ENCODE measurements at places on chromosomes 5 and 9.

GRCh38 chr5:129096382-129096991 lies 1.9 kb downstream of the ISOC1 start:
- DNase-seq = no peak

DNA sequence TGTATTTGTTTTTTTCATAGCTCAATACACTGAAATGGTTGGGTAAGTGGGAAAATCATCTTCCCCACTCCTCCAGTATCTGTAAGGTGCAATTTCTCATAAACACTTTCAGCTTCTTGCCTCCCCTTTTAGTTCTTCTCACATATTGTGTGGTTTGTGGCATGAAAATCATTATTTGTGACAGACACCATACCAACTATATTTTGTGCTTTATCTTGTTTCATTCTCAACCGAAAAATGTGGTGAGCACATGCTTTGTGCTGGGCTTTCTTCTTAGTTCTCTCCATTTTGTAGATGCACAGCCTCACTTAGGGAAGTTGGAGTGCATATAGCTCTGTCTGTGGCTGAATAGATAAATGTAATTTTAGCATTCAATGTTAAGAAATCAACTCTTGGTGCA lies 6.4 kb upstream of the ANXA2R start:
- DNase-seq = no peak

GRCh38 chr5:106393276-106393675 lies 1277.5 kb downstream of the EFNA5 start:
- no peak for DNase-seq

DNA sequence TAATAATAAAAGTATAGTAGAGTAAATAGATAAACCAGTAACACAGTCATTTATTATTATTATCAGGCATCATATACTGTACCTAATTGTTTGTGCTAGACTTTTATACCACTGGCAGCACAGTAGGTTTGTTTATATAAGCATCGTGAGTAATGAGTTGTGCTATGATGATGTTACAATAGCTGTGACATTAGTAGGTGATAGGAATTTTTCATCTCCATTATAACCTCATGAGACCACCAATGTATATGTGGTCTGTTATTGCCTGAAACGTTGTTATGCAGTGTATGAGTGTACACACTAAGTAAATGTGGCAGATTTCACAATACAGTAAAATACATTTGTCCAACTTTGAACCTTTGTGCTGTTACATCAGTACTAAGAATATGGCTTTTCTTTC lies 72.7 kb upstream of the SPATA31D4 start:
- no peak for DNase-seq

DNA sequence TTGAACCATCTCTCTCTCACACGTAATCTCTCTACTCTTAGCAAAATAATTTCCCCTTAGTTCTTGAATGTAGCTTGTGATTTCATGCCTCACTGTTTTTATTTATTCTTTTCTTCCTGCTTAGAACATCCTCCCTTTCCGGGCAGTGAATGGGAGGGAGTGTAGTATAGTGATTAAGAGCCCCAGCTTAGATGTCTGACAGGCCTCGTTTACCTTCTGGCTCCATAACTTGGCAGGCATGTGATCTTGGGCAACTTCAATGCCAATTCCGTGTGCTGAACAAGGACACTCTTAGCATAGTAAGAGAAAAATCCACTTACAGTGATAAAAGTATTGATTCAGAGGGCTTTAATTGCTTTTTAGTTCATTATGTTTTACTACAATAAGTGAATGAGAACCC lies 96.3 kb upstream of the TNPO1 start:
- no peak for DNase-seq

- DNase-seq = no peak
Measured at GRCh38 chr5:65855766-65856315, 70.5 kb upstream of the ERBIN start.

DNA sequence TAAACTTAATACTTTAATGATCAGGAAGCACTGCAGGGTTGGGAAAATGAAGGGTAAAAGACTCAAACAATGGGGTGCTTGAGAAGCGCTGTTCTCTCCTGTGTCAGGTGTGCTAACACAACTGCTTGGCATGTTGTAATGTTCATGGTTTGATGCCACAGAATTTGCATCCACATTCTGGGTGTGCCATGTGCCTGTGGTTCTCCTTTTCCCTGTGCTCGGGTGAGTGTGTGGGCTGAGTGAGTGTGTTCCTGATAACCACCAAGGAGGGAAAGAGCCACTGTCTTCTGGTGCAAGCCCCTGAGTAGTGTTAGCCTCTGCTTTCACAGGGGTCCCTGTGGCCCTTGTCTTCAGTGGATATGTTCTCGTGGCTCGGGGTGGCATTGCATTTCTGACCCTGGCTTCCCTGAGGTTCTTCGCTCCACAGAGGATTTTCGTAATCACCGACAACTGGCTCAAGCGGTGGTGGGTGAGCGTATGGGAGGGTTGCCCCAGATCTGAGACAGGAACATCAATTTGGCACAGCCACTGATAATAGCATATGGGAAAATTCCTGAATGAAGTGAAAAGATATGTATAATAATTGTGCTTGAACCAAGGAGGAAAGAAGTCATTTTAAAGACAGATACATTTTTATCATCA lies 102.0 kb downstream of the MVB12B start:
- DNase-seq = peak; percentile 81

DNA sequence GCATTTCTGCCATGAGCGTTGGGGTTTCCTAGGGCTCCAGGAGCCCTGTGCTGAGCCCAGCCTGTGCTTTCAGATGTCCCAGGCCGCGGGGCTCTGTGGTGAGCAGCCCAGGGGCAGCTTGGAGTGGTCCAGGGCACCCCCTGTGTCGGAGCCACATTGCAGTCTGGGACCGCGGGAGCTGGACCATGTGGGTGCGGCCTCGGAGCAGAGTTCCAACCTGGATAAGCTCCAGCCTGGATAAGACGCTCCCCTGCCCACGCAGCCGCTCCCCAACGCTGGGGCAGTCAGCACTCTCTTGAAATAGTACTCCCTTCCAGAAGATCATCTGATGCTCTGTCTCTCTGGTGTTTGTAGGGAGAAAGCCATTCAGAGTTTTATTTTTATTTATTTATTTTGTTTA lies 111.1 kb downstream of the WNK2 start:
- no peak for DNase-seq

- no peak for DNase-seq
Measured at GRCh38 chr5:20833081-20833627, 845.2 kb upstream of the CDH18 start.

- no peak for DNase-seq
Measured at GRCh38 chr9:88052321-88052965, 78.1 kb upstream of the CDK20 start.

DNA sequence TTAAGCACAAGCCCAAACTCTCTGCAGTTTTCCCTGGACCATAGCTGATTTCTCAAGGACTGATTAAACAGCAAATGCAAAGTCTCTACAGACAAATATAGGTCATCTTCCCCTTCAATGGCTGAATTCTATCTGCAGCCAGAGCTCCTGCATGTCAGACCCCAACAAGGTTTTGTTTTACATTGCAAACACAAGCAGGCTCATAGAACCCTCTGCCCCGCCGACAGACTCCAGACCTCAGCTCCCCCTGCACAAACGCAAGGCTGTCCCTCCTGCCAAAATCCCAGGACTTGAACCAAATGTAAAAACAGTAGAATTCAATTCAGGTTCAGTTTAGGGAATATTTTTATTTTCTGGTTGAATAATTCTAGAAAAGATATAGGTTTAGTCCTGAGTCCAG lies 526.7 kb upstream of the TRPC7 start:
- DNase-seq = no peak

GRCh38 chr5:4017076-4017803 lies 421.6 kb downstream of the IRX1 start:
- no peak for DNase-seq

DNA sequence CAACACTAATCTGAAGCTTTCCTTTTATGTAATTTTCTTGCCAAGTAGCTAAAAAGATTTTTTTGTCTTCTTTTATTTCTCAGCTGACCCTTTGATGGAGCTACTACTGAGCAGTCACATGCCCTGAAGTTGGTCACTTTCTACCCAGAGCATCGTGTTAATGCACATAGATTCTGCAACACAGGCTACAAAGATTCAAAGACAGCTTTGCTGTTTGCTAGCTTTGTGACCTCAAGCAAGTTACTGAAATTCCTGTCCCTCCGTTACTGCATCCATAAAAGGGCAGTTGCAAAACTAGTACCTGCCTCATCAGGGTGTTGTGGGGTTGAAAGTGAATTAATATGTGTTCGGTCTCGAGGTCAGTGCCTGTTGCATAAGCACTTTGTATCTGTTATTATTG lies 179.9 kb downstream of the GAS1 start:
- DNase-seq = no peak

- DNase-seq = no peak
Measured at GRCh38 chr9:13715430-13715829, 435.9 kb upstream of the MPDZ start.

GRCh38 chr9:127860260-127860659 lies 5.8 kb upstream of the ENG start:
- no peak for DNase-seq

DNA sequence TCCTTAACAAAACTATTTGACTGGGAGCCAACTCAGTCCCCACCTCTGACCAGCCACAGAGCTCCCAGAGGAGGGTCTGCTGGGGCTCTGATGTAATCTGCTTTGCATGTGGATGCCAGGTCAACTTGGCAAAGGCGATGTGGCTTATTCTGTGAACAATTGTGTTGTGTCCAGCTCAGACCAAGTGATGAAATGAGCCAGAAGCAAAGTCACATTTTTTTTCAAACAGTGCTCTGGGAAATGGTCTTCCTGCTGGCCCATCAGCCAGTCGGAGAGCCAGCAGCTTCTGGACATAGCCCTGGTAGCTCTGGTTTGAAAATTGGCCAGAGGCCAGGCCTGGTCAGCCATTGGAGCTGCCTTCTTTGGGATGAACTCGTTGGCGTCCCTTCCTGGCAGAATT lies 86.5 kb downstream of the ANGPTL2 start:
- no peak for DNase-seq

- DNase-seq = no peak
Measured at GRCh38 chr9:6243746-6244145, 28.1 kb downstream of the IL33 start.

GRCh38 chr5:149438711-149439132 lies 59.6 kb upstream of the IL17B start:
- no peak for DNase-seq

- no peak for DNase-seq
Measured at GRCh38 chr9:105416840-105417239, 31.0 kb upstream of the FSD1L start.

GRCh38 chr5:135253601-135254178 lies 145.3 kb downstream of the MACROH2A1 start:
- no peak for DNase-seq

GRCh38 chr5:149666212-149666852 lies 63.8 kb upstream of the PPARGC1B start:
- DNase-seq = peak; percentile 91

- DNase-seq = no peak
Measured at GRCh38 chr9:6655036-6655435, 9.5 kb upstream of the GLDC start.

DNA sequence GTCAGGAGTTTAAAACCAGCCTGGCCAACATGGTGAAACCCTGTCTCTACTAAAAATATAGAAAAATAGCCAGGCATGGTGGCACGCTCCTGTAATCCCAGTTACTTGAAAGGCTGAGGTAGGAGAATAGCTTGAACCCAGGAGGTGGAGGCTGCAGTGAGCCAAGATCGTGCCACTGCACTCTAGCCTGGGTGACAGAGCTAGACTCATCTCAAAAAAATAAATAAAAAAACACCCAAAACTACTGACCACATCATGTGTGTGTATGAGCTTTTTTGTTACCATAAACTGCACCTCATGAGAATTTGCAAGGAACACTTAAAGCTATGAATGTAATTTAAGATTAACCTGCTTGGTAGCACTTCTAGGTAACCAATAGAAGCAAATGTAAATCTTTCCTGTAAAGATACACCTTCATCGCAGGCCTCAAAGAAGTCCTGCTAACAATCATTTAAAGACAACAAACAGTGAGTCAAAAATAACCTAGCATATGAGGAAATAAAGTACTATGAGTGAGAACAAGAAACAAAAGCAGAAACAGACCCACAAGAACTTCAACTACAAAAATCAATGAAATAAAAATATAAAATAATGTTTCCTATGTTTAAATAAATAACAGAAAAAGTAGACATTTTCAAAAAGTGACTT lies 13.0 kb downstream of the SLC38A9 start:
- DNase-seq = no peak

GRCh38 chr9:17216646-17217045 lies 81.8 kb downstream of the CNTLN start:
- no peak for DNase-seq

All from inflammatory macrophage (primary cell).